Retina (tissue), 1 donor: ENCODE measurements at places on chromosomes 12 and 14.

- peak; percentile 81 for DNase-seq
These were observed 46.7 kb downstream of the LRRC74A start for GRCh38 chr14:76872796-76873432.

GRCh38 chr12:112350593-112351592 lies 31.3 kb downstream of the HECTD4 start:
- DNase-seq = no peak

GRCh38 chr12:51265024-51265423 lies 5.2 kb downstream of the SMAGP start:
- DNase-seq = no peak

DNA sequence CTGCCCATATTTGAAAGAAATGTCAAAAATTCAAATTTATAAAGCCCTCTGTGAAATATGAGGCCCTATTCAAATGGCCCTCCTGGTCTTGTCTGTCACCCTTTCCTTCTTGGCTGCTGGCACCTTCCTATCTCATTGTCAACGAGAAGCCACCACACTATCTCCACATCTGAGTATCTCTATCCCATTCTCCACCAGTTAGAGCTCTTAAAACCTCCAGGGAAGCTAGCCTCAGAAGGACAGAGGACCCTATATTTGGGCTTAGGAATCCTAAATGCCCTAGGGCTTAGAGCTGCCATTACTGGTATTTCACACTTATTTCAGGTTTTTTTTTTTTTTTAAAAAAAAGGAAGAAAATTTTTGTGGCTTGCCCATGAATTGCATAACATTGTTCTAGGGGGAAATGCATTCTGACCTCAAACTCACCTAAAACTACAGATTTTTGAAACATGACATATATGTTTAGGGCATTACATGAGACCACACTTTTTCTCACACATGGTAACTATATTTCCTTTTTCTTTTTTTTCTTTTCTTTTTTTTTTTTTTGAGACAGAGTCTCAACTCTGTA lies 25.0 kb downstream of the SLC25A21 start:
- no peak for DNase-seq

GRCh38 chr12:67798768-67799167 lies 150.2 kb downstream of the DYRK2 start:
- no peak for DNase-seq

DNA sequence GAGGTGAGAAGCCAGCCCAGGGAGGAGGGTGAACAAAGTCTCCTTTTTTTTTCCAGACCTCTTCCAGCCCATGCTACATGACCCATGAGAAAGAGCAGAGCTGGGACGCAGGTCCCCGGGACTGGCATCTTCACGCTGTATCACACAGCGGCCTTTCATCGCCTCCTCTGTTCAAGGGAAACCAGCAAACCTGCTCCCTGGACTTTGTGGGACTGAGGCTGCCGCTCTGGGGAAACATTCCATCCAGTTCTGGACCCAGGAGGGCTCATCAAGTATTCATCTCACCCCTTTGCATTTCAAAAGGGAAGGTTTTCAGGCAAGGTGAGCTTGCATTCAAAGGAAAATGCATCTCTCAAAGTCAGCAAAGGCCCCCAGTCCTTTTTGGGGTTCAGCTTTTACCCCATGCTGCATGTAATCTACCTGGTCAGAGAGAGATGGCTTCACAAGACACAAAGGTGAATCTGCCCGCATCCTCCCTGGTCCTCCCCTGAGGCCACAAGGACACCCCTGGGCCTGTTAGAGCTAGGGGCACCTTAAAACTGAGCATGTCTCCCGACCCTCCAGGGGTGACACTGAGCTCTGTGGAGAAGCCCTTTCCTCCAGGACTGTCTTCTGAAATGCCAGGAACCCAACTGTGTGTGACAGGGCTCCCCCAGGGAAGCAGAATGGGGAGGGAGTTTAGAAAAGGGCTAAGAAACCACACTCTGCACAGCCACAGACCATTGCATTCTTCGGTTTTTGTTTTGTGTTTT lies 21.2 kb upstream of the MEG3 start:
- peak; percentile 11 for DNase-seq

DNA sequence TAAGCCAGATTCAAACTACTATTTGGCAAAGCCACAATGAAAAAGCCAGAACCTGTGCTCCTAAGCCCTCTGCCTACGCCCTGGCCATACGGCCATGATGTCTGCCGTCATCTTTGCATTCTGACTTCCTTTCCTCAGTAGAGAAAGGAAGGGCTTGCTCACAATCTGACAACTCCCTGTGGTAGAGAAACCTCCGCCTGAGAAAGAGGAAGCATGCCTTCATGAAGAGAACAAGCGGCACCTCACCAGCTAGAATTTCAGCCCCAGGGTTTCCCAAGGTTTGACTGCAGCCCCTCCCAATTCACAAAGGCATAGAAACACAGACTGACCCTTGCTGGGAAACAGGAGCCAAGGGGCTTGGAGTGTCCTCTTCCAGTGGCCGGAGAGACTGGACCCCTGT lies 25.7 kb downstream of the TEP1 start:
- no peak for DNase-seq

GRCh38 chr14:56175773-56176172 lies 57.6 kb downstream of the PELI2 start:
- DNase-seq = no peak

- no peak for DNase-seq
These were observed 139.5 kb upstream of the SOX5 start for GRCh38 chr12:24088751-24089509.

- no peak for DNase-seq
These were observed 12.4 kb upstream of the SIX1 start for GRCh38 chr14:60661721-60662120.

GRCh38 chr12:6225630-6226001 lies 25.4 kb downstream of the CD9 start:
- DNase-seq = no peak

GRCh38 chr12:33639975-33640374 lies 200.4 kb upstream of the SYT10 start:
- no peak for DNase-seq

- DNase-seq = no peak
These were observed 5.5 kb downstream of the NOPCHAP1 start for GRCh38 chr12:104991565-104992128.

GRCh38 chr12:67202678-67203012 lies 66.5 kb upstream of the CAND1 start:
- no peak for DNase-seq

DNA sequence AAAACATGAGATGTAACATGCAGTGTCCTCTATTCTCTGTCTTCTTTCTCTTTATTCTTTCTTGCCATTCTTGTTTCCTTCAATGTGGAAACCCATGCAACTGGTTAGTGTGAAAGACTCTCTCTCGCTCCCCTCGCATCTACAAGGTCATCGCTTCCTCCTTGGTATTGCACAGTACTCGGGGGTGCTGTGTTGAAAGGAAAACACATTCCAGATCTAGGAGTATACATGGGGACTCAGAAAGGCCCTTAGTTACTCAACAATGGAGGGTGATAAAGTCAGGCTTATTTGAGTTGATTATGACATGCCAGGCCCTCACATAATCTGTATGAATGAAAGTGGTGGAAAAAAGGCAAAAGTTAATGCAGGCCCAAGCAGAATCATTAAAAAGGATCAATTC lies 75.5 kb upstream of the OVCH1 start:
- no peak for DNase-seq

DNA sequence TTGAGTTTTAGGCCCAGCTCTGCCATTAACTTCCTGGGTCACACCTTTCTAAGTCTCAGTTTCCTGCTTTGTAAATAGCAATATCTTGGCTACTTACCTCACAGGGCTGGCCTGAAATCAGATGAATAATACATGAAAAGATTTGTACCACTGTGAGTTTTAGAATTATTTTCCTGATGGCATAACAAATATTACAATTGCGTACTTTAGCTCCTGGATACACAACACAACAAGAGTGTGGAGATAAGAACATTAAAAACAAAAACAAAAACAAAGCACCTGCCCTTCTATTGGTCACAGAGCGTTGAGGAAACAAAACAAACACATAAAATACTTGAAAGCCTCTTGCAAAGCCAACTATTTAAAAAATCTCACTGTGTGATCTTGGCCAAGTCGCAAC lies 4.9 kb upstream of the HDAC7 start:
- no peak for DNase-seq

DNA sequence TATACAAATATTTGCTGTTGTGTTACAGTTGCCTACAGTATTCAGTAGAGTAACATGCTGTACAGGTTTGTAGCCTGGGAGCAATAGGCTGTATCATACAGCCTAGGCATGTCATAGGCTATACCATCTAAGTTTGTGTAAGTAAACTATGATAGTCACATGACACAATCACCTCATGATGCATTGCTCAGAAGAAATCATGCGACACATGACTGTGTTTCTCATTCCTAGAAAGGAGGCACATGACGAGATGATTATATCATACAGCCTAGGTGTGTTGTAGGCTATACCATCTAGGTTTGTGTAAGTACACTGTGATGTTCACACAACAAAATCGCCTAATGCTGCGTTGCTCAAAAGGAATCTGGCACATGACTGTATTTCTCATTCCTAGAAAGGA lies 31.9 kb downstream of the NOPCHAP1 start:
- no peak for DNase-seq

- no peak for DNase-seq
These were observed 126.2 kb upstream of the SOX5 start for GRCh38 chr12:24075650-24076049.

- no peak for DNase-seq
These were observed 31.1 kb upstream of the MAP1LC3B2 start for GRCh38 chr12:116528065-116528464.

DNA sequence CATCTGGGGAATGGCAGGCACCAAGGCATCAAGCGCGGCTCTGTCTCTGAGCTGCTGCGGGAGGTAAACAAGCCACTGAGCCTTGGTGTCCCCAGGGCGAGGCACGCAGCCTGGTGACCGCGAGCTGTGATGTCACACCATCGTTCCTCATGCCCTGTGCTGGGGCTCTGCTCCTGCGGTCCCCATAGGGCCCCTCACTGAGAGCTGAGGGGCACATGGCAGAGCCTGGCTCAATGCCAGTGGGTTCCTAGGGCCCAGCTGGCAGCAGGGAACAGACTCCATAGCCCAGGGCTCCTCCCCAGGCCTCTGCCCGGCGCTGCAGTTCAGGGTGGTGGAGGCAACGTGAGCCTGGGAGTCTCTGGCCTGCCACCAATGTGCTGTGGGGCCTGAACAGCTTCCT lies 22.6 kb downstream of the CHGA start:
- no peak for DNase-seq

GRCh38 chr14:68661226-68662225 lies 131.3 kb downstream of the ZFP36L1 start:
- no peak for DNase-seq

DNA sequence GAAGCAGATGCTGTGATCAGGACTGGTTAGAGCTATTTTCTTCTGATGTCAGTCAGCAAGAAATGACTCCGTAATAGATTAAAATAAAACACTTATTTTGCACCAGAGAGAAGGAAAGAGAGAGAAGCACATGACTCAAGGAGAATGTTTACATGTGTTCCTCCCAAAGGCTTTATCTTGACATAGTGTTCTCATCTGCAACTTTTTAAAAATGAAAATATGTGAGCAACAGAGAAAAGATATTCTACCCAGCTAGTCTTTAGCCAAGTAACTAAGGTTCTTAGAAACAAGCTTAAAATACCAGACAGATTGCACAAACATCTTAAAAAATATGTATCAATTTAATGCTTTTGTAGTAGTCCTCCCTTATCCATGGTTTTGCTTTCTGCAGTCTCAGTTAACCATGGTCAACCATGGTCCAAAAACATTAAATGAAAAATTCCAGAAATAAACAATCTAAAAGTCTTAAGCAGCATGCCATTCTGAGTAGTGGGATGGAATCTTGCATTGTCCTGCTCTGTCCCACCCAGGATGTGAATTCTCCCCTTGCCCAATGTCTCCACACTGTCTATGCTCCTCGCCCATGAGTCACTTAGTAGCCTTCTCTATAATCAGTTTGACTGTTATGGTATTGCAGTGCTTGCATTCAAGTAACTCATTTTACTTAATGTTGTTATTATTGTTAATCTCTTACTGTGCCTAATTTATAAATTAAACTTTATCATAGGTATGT lies 9.9 kb downstream of the SERPINA10 start:
- DNase-seq = no peak

- no peak for DNase-seq
These were observed 274.3 kb downstream of the RPL10L start for GRCh38 chr14:46377305-46377704.
